ENCODE measurements at places on chromosomes 4 and X. TPM values are rescaled to one million over a fixed set of nuclear protein-coding genes. Genes with fewer than 3 reads are reported as not detected.

Gene SYNPO2
- 1.3 TPM for total RNA-seq

Gene RHOH
- under 0.01 TPM for total RNA-seq

Gene CRMP1
- 16.0 TPM for total RNA-seq

Gene FAM53A
- 1.6 TPM for total RNA-seq

Gene DHX15
- total RNA-seq: 76.1 TPM

Gene MED12
- total RNA-seq: 19.0 TPM

Gene TBC1D9
- 13.8 TPM for total RNA-seq

Gene PAGE2B
- not detected for total RNA-seq

Gene FRMD7
- total RNA-seq: not detected

Gene CXCL6
- 48.4 TPM for total RNA-seq

Gene PAGE4
- not detected for total RNA-seq

Gene SFRP2
- 15.9 TPM for total RNA-seq

Gene SATL1
- total RNA-seq: not detected

Gene TRIM61
- total RNA-seq: 2.5 TPM

All from epithelial cell of alveolus of lung (primary cell).